Neural crest cell (in vitro differentiated cells): ENCODE measurements at places on chromosomes 5 and 9. TPM values are rescaled to one million over a fixed set of nuclear protein-coding genes. Genes with fewer than 3 reads are reported as not detected.

DNA sequence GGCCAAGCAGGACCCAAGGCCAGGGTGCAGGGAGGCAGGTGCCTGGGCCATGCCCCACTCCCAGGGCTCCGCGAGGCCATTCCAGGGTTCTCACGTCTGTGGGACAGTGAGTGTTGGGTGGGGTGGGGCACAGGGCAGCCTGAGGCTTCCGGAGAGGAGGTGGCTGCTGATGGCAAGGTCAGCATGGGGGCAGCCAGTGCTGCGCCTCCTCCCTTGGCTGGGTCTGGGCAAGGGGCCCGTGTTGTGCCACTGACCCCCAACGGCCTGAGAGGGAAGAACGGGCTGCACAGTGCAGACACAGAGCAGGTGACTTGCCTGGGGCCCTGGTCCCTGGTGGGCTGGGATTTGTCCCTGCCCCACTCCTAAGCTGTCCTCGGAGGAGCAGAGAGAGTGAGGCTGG, 82.1 kb downstream of the RXRA start:
- H3K36me3 ChIP-seq, result no peaks in the 10 kb centered on the region
- H3K27me3 ChIP-seq, result no peaks in the 10 kb centered on the region
- H3K4me1 ChIP-seq, result peaks cover 25% of the 10 kb centered on the region
- no peak overlapping the region for H3K4me3 ChIP-seq
- peak overlapping the region; percentile 57 for H3K27ac ChIP-seq

- H3K36me3 ChIP-seq, result no peaks in the 10 kb centered on the region
- H3K4me3 ChIP-seq, result no peak overlapping the region
- H3K4me1 ChIP-seq, result no peaks in the 10 kb centered on the region
- no peak for DNase-seq
These were observed 41.3 kb upstream of the CDKN2AIPNL start for GRCh38 chr5:134453016-134453415.

- H3K27me3 ChIP-seq, result peaks cover 24% of the 10 kb centered on the region
- H3K4me3 ChIP-seq, result no peak overlapping the region
- no peak for DNase-seq
- H3K36me3 ChIP-seq, result no peaks in the 10 kb centered on the region
These were observed 5.5 kb downstream of the KCNIP1 start for GRCh38 chr5:170509348-170509660.

Gene PRRT1B
- not detected in 2 replicates for total RNA-seq

GRCh38 chr5:77101298-77101697, 14.2 kb upstream of the ZBED3 start:
- H3K4me1 ChIP-seq, result no peaks in the 10 kb centered on the region
- no peak for DNase-seq
- H3K36me3 ChIP-seq, result peaks cover 25% of the 10 kb centered on the region
- no peak overlapping the region for H3K27ac ChIP-seq
- no peaks in the 10 kb centered on the region for H3K27me3 ChIP-seq
- H3K4me3 ChIP-seq, result no peak overlapping the region

GRCh38 chr9:136621734-136622093, 41.0 kb upstream of the EGFL7 start:
- no peak overlapping the region for H3K4me3 ChIP-seq
- H3K27me3 ChIP-seq, result no peaks in the 10 kb centered on the region
- no peaks in the 10 kb centered on the region for H3K36me3 ChIP-seq
- peaks cover 10% of the 10 kb centered on the region for H3K4me1 ChIP-seq
- no peak overlapping the region for H3K27ac ChIP-seq

DNA sequence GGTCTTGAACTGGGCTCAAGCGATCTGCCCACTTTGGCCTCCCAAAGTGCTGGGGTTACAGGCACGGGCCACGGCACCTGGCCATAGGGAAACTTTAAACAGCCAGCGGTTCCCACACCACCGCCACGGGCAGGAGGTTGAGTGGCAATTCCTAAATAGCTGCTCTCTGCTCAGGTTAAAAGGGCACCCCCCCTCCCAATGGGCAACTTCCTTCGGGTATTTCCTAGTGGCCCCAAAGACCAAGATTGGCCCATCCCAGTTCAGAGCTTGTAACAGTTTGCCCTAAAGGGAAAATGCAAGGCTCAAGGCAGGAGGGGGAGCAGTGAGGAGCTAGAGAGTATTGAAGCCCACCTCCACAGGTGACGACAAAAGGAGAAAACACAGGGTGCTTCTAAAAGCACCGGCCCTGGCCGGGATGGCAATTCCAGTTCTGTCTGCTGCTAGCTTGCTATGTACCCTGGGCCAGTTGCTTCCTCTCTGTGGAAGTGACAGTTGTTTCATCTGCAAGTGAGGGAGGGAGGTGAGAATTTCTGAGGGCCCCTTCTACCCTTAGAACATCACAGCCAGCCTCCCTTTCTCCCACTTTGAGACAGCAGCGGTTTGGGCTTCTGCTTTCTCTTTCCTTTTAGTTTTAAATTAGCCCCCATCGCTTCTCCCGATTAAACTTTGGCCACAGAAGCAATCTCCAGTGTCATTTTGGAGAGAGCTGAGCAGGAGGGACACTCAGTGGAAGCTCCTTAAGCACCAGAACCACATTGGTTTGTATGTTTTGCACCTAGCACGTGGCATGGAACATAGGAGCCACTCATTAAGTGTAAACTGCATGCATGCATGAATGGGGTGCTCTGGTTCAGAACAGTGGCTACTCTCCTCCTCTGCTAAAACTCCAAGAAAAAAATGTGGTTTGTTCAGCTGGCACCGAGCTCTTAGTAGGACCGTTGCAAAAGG, 17.3 kb upstream of the TNIP1 start:
- peaks cover 19% of the 10 kb centered on the region for H3K4me1 ChIP-seq
- H3K27me3 ChIP-seq, result peaks cover 4% of the 10 kb centered on the region

DNA sequence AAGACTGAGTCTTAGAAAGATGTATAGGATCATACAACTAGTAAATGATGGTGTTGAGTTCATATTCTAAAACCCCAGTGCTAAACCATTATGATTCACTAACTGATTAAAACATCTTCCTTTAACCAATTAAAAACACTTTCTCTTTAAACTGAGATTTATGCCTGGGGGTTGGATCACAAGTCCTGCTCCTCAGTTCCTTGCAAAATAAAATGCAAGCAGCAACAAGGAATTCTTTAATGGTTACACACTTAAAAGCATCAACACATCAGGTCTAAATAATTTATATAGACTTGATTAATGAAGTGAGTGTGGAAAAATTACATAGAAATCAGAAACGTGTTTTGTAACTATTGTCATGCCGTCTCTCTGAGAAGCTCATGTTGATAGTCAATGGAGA, 189.2 kb downstream of the TARS1 start:
- no peak overlapping the region for H3K27ac ChIP-seq
- no peak for DNase-seq
- H3K27me3 ChIP-seq, result no peaks in the 10 kb centered on the region
- H3K36me3 ChIP-seq, result peaks cover 8% of the 10 kb centered on the region

GRCh38 chr9:81499594-81499993, 189.8 kb downstream of the TLE1 start:
- no peak for DNase-seq
- H3K4me1 ChIP-seq, result no peaks in the 10 kb centered on the region
- no peak overlapping the region for H3K27ac ChIP-seq
- no peak overlapping the region for H3K4me3 ChIP-seq
- peaks cover 2% of the 10 kb centered on the region for H3K27me3 ChIP-seq

DNA sequence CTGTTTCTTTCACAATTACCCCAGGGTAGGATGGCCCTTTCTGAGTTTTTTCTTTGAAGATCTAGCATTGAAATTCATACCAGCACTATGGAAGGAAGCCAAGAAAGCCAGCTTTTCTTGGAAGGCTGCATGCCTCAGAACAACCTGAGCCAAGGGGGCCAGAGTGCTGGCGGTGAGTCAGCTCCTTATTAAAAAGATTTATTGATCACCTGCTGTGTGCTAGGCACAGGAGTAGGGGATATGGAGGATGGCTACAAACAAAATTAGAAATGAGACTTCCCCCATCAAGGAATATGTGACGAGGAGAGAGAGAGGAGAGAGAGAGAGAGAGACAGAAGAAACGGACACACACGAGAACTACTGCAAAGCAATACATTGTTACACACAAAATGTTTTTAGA, 184.6 kb upstream of the PUM3 start:
- H3K4me3 ChIP-seq, result no peak overlapping the region
- no peak overlapping the region for H3K27ac ChIP-seq
- no peaks in the 10 kb centered on the region for H3K36me3 ChIP-seq
- H3K4me1 ChIP-seq, result peaks cover 5% of the 10 kb centered on the region
- DNase-seq, result no peak

GRCh38 chr5:100841358-100842076, 61.6 kb downstream of the ST8SIA4 start:
- H3K27ac ChIP-seq, result no peak overlapping the region
- peaks cover 14% of the 10 kb centered on the region for H3K4me1 ChIP-seq
- DNase-seq, result no peak
- no peaks in the 10 kb centered on the region for H3K27me3 ChIP-seq
- no peak overlapping the region for H3K4me3 ChIP-seq

- H3K27me3 ChIP-seq, result peaks cover 11% of the 10 kb centered on the region
- H3K36me3 ChIP-seq, result no peaks in the 10 kb centered on the region
- no peak for DNase-seq
- H3K4me1 ChIP-seq, result no peaks in the 10 kb centered on the region
- H3K27ac ChIP-seq, result no peak overlapping the region
These were observed 9.0 kb downstream of the ADAMTS2 start for GRCh38 chr5:179336126-179336870.

Gene ZNF484
- 13.1 and 13.3 TPM in 2 replicates for total RNA-seq

- DNase-seq, result no peak
- no peaks in the 10 kb centered on the region for H3K27me3 ChIP-seq
- H3K4me3 ChIP-seq, result no peak overlapping the region
- peak overlapping the region; percentile 15 for H3K27ac ChIP-seq
- no peaks in the 10 kb centered on the region for H3K36me3 ChIP-seq
- H3K4me1 ChIP-seq, result peaks cover 49% of the 10 kb centered on the region
These were observed 24.0 kb upstream of the C5orf63 start for GRCh38 chr5:127097278-127097677.

DNA sequence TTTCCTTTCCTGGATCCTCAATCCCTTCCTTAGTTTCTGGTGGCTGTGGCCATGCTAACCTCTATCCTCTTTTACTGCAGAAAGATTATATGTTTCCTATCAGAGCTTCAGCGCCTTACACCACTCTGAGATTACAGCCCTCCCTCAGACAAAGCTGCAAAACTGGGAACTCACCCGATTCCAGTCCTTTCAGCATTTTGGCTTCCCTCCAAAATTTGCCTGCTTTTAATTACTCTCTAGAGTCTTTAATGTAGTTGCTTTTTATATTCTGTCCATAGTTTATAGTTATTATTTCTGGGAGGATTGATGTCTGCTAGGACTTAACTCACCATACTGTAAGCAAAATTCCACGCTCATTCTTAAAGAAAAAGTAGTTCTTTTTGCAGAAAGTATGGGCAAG, 110.2 kb downstream of the NSG2 start:
- H3K4me1 ChIP-seq, result peaks cover 12% of the 10 kb centered on the region
- no peaks in the 10 kb centered on the region for H3K27me3 ChIP-seq
- DNase-seq, result no peak
- no peak overlapping the region for H3K4me3 ChIP-seq
- H3K27ac ChIP-seq, result no peak overlapping the region

DNA sequence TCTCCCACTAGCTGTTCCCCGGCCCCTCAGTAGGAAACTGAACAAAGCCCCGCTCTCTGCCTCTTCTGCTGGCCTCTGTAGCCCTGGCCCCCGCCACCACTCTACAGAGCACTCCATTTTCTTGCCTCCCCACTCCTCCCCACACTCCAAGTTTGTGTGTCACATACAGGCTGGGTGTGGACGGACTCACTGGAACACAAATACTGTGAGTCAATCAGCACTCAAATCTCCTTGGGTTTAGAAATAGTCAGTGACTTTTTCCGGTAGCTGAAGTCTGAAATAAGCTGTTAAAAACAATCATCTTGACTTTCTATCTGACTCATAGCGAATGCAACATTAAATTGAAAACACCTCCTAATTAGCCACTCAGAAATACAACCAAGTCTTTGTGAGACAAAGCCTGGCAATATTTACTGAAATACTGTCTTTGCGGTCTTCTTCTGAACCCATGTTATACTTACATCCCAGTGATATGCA, 122.5 kb downstream of the LHFPL2 start:
- H3K27me3 ChIP-seq, result no peaks in the 10 kb centered on the region
- peaks cover 34% of the 10 kb centered on the region for H3K4me1 ChIP-seq
- no peaks in the 10 kb centered on the region for H3K36me3 ChIP-seq
- DNase-seq, result no peak
- no peak overlapping the region for H3K4me3 ChIP-seq
- peak overlapping the region; percentile 74 for H3K27ac ChIP-seq

Gene ANKRD33B
- total RNA-seq, result 0.80 and 0.84 TPM in 2 replicates

Gene ZNF782
- 7.9 and 8.7 TPM in 2 replicates for total RNA-seq

GRCh38 chr9:135070198-135070951, 17.1 kb upstream of the OLFM1 start:
- no peak for DNase-seq
- peaks cover 44% of the 10 kb centered on the region for H3K27me3 ChIP-seq
- H3K4me3 ChIP-seq, result peak overlapping the region; percentile 69
- no peak overlapping the region for H3K27ac ChIP-seq
- H3K36me3 ChIP-seq, result no peaks in the 10 kb centered on the region
- peaks cover 19% of the 10 kb centered on the region for H3K4me1 ChIP-seq

- H3K36me3 ChIP-seq, result peaks cover 3% of the 10 kb centered on the region
- H3K27me3 ChIP-seq, result no peaks in the 10 kb centered on the region
- H3K4me3 ChIP-seq, result no peak overlapping the region
- H3K27ac ChIP-seq, result no peak overlapping the region
These were observed 114.8 kb upstream of the COL5A1 start for GRCh38 chr9:134526584-134527477.

DNA sequence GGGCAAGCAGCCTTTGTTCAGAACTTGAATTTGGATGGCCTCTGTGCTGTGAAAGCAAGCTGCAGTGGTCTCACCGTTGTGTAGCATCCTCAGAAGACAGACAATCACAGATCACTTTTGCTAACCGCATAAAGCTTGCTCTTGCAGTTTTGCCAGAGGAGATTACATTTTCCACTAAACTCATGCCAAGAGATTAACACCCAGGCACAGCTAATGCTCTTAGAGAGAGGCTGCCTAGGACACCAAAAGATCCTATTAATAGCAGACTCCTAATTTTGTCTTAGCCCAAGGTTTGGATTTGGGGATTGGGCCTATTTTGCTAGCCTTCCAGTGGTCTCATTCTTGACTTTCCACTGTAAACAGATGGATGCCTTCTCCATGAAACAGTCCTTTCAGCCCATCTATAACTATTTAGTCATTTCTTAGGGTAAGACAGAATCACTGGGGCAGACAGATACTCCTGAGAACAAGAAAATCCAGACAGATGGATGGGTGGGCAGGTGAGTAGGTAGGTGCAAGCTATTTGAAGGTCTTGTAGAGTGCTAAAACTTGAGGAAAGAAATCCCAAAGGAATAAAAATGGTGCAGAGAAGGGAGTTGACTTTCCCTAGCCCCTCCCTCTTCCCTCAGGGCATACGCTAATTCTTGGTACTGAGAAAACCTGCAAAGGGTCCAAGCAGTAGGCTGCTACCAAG, 506.2 kb downstream of the SPOCK1 start:
- H3K36me3 ChIP-seq, result peaks cover 3% of the 10 kb centered on the region
- peaks cover 2% of the 10 kb centered on the region for H3K27me3 ChIP-seq
- no peak overlapping the region for H3K4me3 ChIP-seq
- no peaks in the 10 kb centered on the region for H3K4me1 ChIP-seq
- no peak overlapping the region for H3K27ac ChIP-seq

DNA sequence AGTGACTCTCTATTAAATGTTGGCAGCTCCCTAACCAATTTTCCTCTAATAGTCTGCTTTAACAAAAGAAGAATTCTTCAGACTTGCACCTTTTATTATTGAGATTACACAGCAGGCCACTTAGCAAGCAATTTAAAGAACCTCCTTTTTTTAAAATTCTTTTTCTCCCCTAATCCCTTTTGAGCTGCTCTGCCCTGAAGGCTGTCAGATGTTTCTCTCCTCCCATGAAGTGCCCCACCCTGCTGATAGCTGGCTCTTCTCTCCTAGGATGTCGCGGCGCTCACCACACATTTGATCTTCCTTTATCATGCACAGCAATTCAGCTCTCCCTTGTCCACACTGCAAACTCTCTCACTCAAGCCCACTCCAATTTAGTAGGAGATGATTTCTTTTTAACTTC, 1471.1 kb upstream of the ACO1 start:
- no peak overlapping the region for H3K4me3 ChIP-seq
- DNase-seq, result no peak
- H3K36me3 ChIP-seq, result no peaks in the 10 kb centered on the region
- H3K27me3 ChIP-seq, result no peaks in the 10 kb centered on the region
- H3K4me1 ChIP-seq, result peaks cover 5% of the 10 kb centered on the region
